ENCODE measurements at places on chromosomes 12 and 14.

DNA sequence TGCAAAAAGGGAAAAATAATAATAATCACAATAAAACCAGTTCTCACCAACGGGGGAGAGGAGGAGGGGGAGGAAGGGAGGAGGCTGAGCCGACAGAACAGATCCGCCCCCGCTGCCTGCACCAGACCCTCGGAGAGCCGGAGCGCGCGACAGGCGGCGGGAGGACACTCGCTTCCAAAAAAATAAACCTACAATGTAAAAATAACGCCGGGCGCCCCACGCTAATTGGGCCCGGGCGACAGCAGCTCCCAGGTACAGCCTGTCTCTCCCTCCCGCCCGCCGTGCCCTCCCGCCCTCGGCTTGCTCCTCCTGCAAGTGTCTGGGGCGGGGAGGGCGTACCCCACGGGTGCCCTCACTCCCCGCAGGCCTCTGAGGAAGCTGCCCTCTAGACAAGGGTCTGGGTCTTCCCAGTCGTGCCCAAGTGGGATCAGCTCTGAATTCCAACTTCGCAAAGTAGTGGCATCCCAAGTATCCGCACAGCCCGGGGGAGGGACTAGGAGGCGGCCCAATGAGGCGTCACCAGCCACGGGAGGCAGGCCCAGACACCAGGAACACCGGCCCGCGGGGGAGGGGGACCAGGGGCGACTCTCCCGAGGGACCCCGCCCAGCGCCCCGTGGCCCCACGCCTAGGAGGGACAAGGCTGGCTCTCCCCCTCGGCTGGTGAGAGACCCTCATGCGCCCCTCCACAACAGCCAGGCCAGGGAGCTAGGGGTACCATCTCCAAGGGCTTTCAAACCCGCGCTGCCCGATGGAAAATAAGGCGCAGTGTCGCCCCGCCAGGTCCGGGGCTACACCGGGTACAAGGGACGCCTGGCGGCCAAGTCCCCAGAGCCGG, 1.0 kb downstream of the NCOR2 start:
- ATAC-seq, result peak; percentile 49

- peak; percentile 52 for ATAC-seq
Observed at GRCh38 chr12:24561882-24562770, 386.8 kb downstream of the BCAT1 start.

DNA sequence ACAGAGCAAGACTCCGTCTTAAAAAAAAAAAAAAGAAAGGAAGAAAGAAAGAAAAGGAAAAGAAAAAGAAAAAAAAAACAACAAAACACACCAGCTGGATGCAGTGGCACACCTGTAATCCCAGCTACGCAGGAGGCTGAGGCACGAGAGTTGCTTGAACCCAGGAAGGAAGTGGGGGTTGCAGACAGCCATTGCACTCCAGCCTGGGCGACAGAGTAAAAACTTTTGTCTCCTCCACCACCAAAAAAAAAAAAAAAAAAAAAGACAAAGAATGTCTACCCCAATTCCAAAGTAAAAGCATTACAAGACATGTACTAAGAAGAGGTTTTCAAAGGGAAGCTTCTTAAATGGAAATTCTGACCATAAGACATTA, 53.4 kb downstream of the HNRNPC start:
- no peak for ATAC-seq

- ATAC-seq, result no peak
Observed at GRCh38 chr12:96526110-96526509, 36.7 kb downstream of the CFAP54 start.

DNA sequence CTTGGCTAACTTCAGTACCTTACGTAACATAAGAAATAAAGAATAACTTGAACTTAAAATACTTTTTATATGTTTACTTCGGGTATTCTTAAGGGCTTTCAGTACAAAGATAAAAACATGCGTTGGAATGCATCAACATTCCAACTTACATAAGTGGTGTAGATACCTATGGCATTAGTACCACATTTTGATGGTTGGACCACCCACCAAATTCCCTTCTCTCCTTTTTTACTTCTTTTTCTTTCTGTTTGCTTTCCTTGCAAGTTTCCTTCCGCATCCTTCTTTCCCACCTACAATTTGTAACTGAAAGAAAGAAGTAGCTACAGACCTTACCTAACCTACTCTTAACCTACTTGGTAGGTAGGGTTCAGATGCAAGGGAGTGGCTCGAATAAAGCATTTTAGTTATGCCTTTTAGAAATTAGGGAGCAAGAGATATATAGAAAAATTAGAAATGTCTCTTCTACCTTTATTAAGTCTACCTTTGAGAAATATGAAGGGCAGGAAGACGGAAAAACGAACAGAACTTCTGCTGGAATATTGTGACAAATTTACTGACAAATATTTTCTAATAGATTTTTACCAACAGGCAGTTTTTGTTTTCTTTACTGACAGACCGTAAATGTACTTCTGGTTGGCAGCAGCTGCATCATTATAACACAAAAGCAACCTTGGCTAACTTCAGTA, 2.1 kb upstream of the ARHGAP5 start:
- no peak for ATAC-seq

- ATAC-seq, result no peak
Observed at GRCh38 chr12:69732088-69732487, 6.6 kb upstream of the RAB3IP start.

DNA sequence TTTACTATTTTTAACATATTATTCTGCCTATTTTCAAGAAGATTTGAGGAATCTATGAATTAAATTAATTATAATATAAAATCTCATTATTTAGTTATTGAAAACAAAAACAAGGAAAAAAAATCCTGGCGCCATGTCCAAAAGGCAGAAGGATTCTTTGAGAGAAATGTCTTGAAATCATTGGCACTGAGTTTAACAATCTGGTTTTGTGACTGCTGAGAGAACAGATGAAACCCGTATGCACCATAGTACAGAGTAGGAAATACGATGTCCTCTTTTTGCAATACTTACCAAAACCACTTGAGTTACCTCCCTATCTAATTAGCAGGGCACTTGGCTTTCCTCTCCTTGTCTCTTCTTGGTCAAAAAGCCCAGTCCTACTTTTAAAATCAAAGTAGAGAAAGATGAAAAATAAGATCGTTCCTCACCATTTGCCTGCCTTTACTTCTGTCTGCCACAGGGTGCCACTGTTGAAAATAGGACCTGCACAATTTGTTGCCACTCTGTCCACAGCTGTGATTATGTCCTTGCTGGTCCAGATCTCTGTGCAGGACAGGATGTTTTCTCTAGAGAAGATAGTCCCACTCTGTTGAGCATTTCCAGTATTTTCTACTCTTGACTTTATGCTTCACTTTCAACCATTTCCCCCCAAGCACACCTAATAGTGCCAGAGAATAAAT, 179.7 kb downstream of the PDZRN4 start:
- no peak for ATAC-seq

- no peak for ATAC-seq
Observed at GRCh38 chr14:38207377-38207735, 348 bp upstream of the SSTR1 start.

DNA sequence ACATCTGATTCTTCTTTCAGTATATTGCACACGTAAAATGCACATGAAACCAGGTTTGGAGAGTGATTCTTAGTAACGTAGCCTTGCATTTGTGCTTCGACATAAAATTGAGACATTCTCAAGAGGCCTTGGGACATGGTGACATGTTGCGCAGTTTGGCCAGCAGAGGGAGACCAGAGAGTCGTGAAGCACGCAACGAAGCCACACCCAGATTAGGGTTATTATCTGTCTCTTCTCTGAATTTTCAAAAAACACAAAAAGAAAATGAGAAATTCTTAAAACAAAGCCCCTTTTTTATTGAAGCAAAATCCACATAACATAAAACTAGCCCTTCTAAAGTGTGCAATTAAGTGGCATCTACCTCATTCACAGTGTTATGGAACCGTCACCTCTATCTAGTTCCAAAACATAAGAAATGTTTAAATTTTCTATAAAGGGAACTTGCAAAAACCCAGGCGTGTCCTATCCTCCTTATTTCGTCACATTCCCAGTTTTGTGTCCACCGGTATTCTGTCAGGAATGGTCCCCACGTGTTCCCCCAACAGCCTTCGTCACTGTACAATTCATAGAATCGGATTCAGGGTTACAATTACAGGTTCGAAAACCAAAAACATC, 108.8 kb upstream of the ATF7IP start:
- peak; percentile 84 for ATAC-seq
